ENCODE measurements at places on chromosomes 4 and X.

DNA sequence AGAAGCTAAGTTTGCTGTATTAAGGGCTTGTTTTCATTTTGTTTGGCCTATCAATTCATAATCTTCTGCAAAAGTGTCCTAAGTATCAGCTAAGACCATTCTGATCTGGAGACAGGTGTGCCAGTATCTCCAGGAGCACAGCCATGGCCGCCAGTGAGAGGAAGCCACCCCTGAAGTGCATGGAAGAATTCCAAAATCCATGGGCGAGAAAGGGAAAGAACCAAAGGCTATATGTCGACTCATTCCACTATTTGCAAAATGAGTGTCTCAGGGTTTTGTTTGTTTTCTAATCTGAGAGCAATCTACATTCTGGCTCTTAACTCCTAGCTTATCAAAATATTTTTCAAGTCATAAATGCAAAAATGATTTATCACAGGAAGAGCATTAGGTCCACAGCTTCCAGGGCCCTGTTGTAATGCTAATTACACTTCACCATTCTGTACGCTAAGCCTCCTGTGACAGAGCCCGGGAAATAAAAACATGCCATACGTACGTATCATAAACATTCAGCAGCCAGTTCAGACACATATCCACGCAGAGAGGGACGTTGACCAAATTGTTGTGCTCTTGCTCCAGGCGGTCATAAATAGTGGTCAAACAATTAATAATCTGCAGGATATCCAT is 137.3 kb upstream of the FTHL17 start:
- DNase-seq = no peak

- no peak for DNase-seq
Observed at GRCh38 chrX:72207366-72207765, 25.8 kb downstream of the PIN4 start.

DNA sequence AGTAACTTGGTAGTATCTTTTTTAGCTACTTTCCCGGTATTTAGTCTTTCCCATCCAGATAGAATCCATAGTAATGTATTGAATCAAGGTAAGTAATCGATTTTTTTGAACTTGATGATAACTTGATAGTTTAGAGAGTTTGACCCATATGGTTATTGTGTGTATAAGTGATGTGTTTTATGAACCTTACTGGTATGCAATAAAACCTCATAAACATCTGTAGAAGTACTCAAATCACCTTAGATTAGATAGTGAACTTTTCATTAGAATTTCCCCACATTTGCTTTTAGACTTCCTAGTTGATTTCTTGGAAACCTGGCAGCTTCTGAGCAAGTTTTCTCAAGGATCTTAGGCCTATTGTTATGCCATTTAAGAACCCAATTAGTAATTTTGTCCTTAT is 80.8 kb upstream of the PDE5A start:
- no peak for DNase-seq

GRCh38 chr4:145954924-145955339 is 16.3 kb upstream of the ZNF827 start:
- no peak for DNase-seq

- no peak for DNase-seq
Observed at GRCh38 chr4:54539500-54540029, 118.2 kb upstream of the KIT start.

DNA sequence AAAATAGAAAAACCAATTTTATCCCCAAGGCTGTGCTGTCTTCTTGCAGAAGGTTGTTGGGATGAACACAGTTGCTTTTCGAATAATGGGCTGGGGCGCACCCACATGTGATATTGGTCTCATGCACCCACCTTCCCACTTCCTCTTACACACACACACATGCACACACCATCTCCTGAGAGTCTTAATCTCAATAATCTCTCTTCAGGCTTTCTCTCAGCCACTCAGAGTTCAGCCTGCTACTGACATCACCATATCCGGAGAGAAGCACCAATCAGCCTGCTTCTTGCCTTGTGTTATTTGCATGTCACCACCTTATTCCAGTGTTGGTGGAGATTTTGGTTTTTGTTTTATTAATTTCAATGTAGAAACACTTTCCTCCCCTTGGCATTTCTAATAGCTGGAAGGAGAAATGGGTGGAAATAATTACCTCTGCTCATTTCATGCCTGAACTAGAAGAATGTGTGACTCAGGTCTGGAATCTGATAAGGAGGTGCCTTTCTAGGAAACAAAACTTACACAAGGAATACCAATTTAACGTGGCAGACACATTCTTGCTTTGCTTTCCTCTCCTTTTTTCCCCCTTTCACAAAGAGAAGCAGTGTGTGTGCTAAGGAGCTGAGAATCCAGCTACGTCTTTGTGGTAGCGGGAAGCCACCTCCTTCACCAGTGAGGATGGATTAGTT is 400.2 kb downstream of the MID1IP1 start:
- DNase-seq = no peak

DNA sequence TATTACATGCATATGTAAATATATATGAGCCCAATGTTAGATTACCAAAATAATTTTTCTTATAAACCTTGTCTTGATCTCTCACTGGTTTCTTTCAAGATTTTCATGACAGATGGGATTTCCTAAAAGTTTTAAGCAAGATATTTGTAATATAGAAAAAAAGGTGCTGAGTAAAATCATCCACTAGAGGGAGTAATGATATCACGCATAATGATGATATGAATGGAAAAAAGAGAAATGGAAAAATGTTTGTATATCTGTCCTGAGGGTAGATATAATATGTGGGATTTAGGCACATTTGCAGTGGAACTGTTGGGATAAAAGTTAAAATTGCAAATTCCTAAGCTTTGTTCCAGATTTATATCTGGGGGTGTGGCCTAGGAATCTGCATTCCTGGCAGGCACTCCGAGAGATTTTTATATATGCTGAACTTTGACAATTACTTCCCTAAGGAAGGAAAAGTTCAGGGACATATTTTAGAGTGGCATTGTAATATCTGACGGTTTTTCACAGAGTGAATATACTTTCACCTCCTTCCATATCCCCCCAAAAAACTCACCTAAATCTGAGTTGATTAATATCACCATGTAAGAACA is 60.5 kb downstream of the TMA16 start:
- DNase-seq = no peak

GRCh38 chr4:98564852-98565251 is 93.6 kb downstream of the TSPAN5 start:
- DNase-seq = no peak

- DNase-seq = no peak
Observed at GRCh38 chr4:98997166-98997565, 1.6 kb downstream of the METAP1 start.

GRCh38 chrX:16207634-16208033 is 40.4 kb downstream of the MAGEB17 start:
- no peak for DNase-seq

DNA sequence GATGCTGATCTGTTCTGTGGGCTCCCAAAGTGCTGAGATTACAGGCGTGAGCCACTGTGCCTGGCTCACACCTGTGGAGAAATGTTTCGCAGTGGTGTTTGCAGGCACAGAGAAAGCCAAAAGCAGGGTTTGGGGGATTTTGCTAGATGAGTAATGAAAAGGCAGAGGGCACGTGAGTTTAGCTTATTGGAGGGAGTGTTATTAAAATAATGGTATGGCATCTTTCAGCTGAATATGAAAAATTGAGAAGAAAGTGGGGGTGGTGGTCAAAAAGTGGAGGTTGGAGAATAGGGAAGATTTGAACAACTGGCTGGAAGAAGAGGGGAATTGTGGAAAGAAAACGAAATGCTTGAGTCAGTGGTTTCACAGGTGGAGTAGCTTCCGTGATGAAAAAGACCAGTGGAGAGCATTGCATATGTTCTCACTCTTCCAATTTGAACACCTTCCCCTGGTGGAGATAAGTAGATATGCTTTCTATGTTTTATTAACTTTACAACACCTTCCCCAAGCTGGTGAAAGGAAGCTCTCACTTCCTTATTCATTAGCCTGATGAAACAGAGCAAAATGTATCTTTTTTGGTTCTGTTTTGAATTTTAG is 1.1 kb upstream of the CHST7 start:
- no peak for DNase-seq

GRCh38 chr4:138500869-138501268 is 258.7 kb upstream of the SLC7A11 start:
- DNase-seq = no peak

DNA sequence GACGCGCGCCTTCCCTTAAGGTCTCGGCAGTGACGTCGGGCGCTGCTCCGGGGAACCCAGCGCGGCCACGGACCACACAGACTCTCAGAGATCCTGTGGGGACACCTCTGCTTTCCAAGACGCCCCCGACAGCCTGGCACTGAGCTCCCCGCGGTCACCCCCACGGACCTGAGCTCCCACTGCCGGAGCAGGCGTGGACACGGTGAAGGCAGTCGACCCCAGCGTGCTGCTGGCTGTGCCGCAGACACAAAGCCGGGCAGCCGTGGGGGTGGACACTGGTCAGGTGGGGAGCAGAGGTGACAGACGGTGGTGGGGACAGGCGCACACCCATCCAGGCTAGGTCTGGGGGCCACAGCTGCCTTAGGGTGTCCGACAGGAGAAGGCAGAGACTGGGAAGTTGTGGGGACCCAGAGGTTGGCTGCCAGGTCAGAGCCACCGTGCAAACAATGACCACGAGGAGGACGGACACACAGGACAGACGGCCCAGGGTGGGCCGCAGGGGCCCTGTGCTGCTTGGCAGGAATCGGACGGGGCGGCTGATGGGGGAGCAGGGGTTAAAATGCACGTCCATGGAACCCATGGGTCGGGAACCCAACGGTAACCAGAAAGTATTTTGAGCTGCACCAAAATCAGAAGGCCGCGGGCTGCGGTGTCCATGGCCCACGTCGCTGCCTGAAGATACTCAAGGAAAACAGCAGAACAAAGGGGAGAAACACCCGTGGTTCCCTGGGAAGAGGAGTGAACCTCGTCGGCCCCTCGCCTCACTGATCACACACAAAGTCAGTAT is 16.6 kb upstream of the GTPBP6 start:
- DNase-seq = no peak

DNA sequence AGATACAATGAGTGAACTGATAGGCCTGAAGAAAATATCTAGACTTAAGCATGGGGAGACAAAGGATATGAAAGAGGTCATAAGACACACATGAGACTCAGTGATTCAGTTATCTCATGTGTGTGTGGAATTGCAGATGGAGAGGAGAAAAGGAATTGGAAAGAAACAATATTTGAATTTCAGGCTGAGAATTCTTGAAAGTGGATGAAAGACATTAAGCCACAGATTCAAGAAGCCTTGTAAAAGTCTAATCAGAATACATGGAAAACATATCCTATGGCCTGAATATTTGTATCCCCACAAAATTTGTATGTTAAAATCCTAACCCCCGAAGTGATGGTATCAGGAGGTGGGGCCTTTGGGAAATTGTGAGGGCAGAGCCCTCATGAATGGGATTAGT is 28.3 kb downstream of the NSUN7 start:
- DNase-seq = no peak

DNA sequence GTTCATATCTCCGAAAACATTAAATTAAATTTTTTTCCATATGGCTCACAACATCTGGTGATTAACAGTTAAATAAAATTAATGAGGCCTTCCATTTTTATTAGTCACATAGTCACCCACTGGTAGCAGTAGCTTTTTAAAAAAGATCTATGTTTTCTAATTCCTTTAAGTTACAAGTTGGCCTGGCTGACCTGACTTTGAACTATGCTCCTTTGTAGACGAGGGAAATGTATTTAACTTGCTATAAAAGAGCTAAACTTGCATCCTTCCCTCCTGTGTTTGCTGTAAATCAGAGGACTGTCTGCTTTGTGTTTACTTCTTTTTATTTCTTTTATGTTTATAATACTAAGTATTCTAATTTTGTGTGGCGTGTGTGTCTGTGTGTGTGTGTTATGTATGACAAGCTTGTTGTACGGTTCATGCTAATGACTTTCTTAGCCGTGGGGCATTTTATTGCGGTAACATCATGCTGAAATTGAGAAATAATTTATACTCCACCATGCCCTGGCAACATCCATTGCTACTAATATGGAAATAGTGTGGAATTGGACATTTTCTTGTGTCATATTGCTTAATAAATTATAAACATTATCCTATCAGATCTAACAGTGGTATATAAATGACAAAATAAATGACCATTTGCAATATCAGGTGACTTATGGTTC is 241.7 kb downstream of the SNCA start:
- no peak for DNase-seq

GRCh38 chr4:18075823-18076433 is 54.4 kb upstream of the LCORL start:
- no peak for DNase-seq

DNA sequence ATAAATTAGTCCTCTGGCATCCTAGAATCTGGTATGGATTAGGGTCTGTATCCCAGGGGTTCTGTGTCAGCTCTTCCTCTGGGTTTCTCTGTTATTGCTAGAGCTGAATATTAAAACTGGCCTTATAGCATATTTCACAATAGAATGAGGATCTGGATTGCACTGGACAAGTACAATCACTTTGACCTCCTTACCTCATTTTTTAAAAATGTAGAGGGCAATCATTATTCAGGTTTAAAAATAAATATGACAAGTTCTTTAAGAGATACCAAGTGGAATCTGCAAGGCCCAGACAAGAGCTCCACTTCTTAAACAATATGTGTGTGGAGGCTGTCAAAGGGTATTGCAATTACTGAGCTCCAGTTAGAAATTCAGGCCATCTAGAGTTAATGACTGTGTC is 1.4 kb downstream of the PALLD start:
- no peak for DNase-seq

- DNase-seq = no peak
Observed at GRCh38 chr4:169582203-169582602, 30.2 kb downstream of the NEK1 start.

GRCh38 chr4:85854546-85854945 is 379.6 kb downstream of the ARHGAP24 start:
- DNase-seq = no peak

DNA sequence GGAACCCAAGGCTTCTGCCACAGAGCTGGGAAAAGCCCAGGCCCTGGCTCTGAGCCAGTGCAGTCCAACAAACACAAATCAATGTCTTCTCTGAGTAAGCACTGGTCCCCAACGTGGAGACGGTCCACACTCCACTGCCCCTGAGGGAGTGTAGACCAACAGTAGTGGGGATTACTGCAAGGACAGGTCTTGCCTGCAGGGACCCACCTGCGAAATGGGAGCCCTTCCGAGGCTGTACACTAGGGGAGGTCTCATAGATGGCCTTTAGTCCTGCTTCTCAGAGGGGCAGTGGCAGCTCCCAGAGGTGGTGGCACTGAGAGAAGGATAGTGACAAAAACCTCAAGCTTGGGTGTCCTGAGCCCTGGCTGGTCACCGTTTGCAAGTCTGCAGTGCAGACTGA is 19.5 kb downstream of the ENPP6 start:
- DNase-seq = no peak

GRCh38 chr4:83839615-83840014 is 303.7 kb downstream of the GPAT3 start:
- DNase-seq = no peak

GRCh38 chrX:71537743-71538142 is 4.8 kb downstream of the OGT start:
- DNase-seq = no peak

- DNase-seq = no peak
Observed at GRCh38 chrX:124212622-124213021, 119.8 kb upstream of the TEX13D start.

DNA sequence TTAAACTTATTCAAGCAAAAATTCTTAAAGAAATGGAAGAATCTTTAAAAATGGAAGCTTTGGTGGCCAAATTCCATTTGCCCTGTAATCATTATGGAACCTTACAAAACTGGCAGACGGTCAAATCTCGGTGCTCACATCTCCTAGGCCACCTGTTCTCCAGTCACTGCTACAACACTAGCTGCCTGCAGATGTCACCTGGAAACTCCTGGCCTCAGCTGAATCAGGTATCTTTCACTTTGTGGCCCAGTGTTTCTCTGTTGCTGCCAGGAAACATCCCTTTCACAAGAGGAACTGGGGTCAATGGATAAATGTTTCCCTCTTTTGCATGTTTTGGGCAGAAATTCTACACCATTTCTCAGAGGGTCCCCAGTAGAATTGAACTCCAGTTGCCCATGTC is 4.2 kb upstream of the CXCL3 start:
- no peak for DNase-seq

Measured in activated gamma-delta T cell (primary cell).